SJCRH30 (cell line): ENCODE measurements at places on chromosomes 7 and 10. TPM values are rescaled to one million over a fixed set of nuclear protein-coding genes. Genes with fewer than 3 reads are reported as not detected.

Gene SEMA3C
- total RNA-seq = 37.0 and 39.3 TPM in 2 replicates

Gene MMRN2
- 1.6 and 1.9 TPM in 2 replicates for total RNA-seq

Gene PSPH
- 39.6 and 53.2 TPM in 2 replicates for total RNA-seq

Gene SFXN2
- total RNA-seq = 14.4 and 16.2 TPM in 2 replicates

Gene INSYN2A
- 0.12 TPM in 1 of 2 replicates, not detected in the other for total RNA-seq

Gene CCDC7
- total RNA-seq = 9.7 and 12.0 TPM in 2 replicates

Gene MRLN
- total RNA-seq = 10.5 and 16.0 TPM in 2 replicates

Gene NPFFR1
- total RNA-seq = not detected in 2 replicates

Gene TCAF2
- total RNA-seq = 0.28 and 0.51 TPM in 2 replicates

Gene CRTAC1
- not detected in 2 replicates for total RNA-seq

Gene ZSCAN21
- total RNA-seq = 15.1 and 17.9 TPM in 2 replicates

Gene FEZF1
- total RNA-seq = not detected in 2 replicates

Gene C10orf143
- 0.18 and 0.46 TPM in 2 replicates for total RNA-seq

Gene THSD7A
- total RNA-seq = 0.10 and 0.28 TPM in 2 replicates

Gene ACSL5
- 0.06 TPM in 1 of 2 replicates, not detected in the other for total RNA-seq

Gene MRC1
- total RNA-seq = 0.03 TPM in 1 of 2 replicates, not detected in the other

Gene VAX1
- not detected in 2 replicates for total RNA-seq

Gene CCDC146
- total RNA-seq = 0.66 and 1.4 TPM in 2 replicates

Gene SEMA4G
- 2.5 and 3.0 TPM in 2 replicates for total RNA-seq

Gene STEAP1B
- total RNA-seq = 0.23 TPM in 1 of 2 replicates, not detected in the other
